Lower leg skin (tissue), 4 donors: ENCODE measurements at places on chromosomes 7 and 10. TPM values are rescaled to one million over a fixed set of nuclear protein-coding genes. Genes with fewer than 3 reads are reported as not detected.

The KCNH2 gene
- total RNA-seq, result 0.15 TPM

The MKI67 gene
- total RNA-seq, result 2.4 TPM

The CFAP70 gene
- 7.0 TPM for total RNA-seq

The TLX1 gene
- total RNA-seq, result not detected

The KEL gene
- total RNA-seq, result 0.47 TPM

DNA sequence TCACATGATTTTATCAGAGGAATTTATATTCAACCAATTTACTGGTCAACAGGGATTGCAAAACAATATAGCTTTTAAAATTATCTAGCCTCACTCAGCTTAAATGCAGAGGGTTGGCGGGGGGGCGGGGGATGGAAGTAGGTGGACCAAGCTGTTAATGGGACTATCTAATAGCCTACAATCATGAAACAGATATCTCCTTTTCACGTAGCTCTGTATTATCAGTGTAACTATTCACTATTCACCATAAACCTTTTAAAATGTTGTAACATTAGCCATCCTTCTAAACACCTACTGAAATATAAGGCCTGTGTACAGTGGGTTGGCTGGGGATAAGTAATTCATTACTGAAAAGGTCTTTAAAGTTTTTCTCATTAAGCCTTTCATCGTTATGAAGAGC lies 56.2 kb downstream of the MINDY3 start:
- DNase-seq, result no peak

DNA sequence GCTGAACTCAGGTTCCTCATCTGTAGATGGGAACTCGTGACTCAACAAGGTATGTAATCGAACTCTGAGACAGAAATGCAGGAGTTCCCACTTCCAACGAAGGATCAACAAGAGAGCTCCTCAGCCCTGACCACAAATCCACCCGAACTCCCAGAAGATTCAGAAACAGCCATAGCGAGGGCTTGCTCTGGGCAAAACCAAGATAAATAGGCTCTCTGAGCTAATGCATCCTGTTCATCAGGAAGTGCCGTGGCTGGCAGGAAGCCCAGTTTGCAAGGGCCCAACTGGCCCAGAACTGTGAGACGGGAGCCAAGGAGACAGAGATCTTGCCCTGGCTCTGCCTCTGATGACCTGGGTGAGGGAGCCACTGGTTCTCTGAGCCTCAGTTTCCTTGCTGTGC lies 141.7 kb upstream of the PFKP start:
- DNase-seq, result no peak

DNA sequence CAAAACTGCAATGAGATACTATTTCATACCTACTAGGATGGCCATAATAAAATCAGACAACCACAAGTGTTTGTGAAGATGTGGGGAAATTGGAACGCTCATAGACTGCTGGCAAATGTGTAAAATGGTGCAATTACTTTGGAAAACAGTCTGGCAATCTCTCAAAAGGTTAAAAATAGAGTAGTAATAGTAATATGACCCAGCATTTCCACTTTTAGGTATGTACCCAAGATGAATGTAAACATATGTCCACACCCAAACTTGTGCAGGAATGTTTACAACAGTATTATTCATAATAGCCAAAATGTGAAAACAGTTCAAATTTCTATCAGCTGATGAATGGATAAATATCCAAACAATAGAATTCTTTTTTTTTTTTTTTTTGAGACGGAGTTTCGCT lies 731.6 kb upstream of the ANKRD30A start:
- no peak for DNase-seq

- peak; percentile 98 for DNase-seq
Measured at GRCh38 chr10:126062131-126063032, 166.0 kb downstream of the FANK1 start.

DNA sequence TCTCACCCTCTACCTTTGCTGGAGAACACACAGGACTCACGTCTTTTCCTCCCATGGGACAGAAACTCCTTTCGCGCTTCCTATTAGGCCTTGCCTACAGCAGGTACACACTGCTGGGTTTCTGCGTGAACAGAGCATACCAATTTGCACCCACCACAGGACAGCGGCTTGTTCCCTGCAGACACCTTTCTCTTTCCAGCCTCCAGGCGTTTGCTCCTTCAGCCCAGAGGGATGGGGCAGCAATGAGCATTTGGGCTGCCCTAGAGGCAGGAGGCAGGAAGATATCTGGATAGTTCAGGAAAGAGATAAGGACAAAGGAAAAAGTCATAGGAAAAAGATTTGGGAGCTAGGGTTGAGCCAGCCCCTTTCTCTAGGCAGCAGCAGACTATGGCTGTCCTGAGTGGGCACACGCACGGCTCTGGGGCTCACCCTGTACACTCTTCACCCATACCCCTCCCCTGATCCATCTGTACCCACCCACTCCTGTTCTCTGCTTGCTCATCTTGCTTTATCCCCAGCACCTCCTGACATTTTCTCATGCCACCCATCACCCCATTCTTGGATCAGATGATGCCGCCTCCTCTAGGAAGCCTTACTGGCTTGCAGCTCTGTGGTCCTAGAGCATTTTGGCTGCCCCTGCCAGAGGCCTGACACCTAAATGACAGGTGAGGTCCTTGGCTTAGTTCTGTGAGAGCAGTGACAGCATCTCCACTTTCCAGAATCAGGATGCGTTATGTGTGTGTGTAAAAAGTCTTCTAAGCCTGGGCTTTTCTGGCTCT lies 40.7 kb upstream of the SPDYE3 start:
- DNase-seq, result no peak

DNA sequence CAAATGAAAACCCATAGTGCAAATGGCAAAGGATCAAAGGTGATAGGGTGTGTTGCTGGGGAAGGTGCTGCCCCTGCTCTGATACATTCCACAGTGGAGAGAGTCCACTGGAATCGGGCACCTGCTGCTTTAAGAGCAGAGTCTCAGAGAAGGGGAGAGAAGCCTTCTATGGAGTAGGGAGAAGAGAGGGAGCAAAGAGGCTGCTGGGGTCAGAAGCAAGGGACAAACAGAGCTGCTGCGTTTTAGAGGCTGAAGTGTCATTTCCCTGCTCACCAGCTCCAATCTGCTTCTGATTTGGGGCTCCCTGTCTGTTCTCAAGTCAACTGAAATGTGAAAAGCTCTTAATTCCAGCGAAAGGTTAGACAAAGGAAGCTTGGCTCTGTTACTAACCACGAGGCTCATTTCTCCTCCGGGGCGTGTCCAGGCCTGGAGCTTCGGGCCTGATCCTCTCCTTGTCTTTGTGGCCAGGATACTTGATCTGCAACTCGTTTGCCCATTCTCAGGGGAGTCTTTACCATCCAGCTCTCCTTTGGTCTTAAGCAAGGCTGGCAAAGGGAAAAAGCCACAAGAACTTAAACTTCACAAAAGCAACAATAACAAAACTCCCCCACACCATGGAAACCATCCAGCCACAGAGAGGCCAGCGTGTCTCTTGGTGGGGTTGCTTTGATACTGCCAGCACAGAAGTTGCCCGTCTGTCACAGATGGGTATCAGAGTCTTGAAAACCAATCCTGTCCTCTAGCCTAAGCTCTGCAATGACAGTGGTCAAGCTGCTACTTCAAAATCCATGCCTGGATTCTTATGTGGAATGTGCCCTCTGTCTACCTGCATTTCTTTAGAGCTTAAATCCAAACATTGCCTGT lies 692.6 kb downstream of the SUGCT start:
- peak; percentile 84 for DNase-seq

- no peak for DNase-seq
Measured at GRCh38 chr10:91462423-91462822, 52.3 kb downstream of the HECTD2 start.

- DNase-seq, result no peak
Measured at GRCh38 chr7:139538881-139539635, 15.6 kb downstream of the CLEC2L start.

DNA sequence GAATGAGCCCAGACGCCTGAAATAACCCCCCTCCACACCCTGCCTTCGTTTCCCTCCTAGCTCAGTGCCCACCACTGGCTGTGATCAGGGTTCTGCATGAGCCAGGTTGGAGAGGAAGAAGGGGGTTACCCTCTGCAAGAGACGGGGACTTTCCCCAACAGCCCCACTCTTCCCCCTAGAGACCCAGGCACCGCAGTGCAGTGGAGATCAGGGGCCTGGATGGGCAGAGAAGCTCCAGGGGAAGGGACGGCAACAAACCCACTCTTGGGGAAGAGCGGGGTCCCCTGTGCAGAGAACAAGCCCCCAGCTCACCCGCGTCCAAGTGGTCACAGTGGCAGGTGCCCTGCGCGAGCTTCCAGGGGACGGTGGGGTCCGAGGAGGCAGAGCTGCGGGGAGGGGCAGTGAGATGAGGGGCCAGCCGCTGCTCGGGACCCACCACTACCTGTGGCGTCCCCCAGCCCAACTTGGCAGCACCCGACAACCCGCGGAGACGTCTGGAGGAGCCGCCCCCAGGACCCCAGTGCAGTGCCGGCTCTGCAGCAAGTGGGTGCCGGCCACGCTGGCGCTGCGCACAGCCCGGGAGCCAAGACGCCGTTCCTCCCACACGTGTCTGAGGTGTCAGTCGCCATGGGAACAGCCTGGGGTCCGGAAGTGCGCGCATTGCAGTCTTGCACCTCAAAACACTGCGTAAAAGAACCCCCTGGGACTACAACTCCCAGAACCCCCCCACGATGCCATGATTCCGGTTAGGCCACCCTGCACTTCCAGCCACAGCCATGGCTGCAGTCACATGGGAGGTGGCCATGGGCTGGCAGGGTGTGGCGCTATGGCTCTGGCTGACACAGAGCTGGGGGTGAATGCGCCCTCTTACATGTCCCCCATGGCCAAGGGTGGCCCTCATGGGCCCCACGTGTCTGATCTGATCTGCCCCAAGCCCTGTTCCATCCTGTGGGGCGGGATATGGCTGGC lies 45.8 kb upstream of the WIPI2 start:
- no peak for DNase-seq

GRCh38 chr7:785416-785815 lies 46.9 kb upstream of the SUN1 start:
- no peak for DNase-seq
